ENCODE measurements at places on chromosomes 3 and 15. TPM values are rescaled to one million over a fixed set of nuclear protein-coding genes. Genes with fewer than 3 reads are reported as not detected.

- no peak overlapping the region for H3K27ac ChIP-seq
- no peak overlapping the region for H3K4me3 ChIP-seq
- H3K27me3 ChIP-seq: no peaks in the 10 kb centered on the region
- H3K4me1 ChIP-seq: no peaks in the 10 kb centered on the region
- no peaks in the 10 kb centered on the region for H3K36me3 ChIP-seq
Observed at GRCh38 chr3:54760201-54760600, 167.7 kb downstream of the LRTM1 start.

DNA sequence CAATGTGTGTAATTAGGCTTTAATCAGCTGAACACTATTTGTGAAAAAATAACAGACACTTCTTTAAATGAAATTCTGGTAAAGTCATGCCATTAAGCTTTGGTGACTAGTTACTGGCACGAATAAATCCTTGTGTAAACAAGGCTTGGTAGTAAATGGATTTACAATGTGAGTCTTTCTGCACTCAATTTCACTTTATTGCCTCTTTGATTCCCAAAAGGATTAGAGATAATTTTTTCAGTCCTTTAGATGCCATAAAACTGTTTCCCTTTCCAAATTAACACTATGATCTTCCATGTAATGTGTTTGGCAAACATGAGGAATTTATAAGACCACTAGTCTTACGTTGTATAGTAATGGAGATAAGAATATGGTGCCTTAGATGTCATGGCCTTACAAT, 339.5 kb upstream of the DNAJC19 start:
- no peaks in the 10 kb centered on the region for H3K36me3 ChIP-seq
- H3K27ac ChIP-seq: no peak overlapping the region
- DNase-seq: no peak
- no peak overlapping the region for H3K4me3 ChIP-seq

DNA sequence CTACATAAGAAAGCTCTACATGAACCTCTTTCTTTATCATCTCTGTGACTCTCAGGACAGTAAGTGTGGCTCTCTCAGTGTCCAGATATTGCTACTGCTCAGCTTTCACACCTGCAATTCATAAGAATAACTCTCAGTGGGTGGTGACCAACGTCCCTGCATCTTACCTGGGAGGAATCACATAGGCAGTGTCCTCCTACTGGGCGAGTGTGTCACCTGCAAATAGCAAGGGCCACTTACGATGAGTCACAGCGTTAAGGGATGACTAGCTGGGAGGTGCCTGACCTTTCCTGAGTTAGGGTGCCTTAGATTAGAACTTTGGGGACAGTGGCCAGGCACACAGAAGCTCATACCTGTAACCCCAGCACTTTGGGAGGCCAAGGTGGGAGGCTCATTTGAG, 90.8 kb upstream of the C3orf80 start:
- no peaks in the 10 kb centered on the region for H3K36me3 ChIP-seq
- peak; percentile 9 for DNase-seq
- no peak overlapping the region for H3K27ac ChIP-seq
- no peak overlapping the region for H3K4me3 ChIP-seq

DNA sequence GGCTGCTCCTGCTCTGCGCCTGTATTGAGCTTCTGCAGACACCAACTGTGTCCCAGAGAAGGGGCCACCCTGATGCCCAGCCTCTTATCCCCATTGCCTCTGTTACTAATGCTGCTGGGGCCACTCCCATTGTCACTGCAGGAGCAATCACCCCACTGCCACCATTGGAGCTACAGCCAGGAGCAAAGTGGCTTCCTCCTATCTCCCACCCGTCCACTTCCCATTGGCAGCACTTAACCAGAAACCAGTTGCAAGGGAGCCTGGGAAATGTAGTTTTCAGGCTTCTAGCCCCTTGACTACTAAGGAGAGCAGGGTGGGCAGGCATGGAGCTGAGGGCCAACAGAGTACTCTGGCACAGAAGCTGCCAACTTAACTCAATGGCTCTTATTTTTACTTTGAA, 55.9 kb upstream of the KLF13 start:
- no peaks in the 10 kb centered on the region for H3K36me3 ChIP-seq
- no peak overlapping the region for H3K4me3 ChIP-seq
- peak; percentile 37 for DNase-seq
- peaks cover 6% of the 10 kb centered on the region for H3K4me1 ChIP-seq
- H3K27ac ChIP-seq: no peak overlapping the region

GRCh38 chr3:30331519-30331918, 274.9 kb upstream of the TGFBR2 start:
- no peaks in the 10 kb centered on the region for H3K36me3 ChIP-seq
- H3K27me3 ChIP-seq: no peaks in the 10 kb centered on the region
- H3K4me3 ChIP-seq: no peak overlapping the region
- DNase-seq: no peak

- H3K27me3 ChIP-seq: no peaks in the 10 kb centered on the region
- H3K4me1 ChIP-seq: no peaks in the 10 kb centered on the region
- H3K27ac ChIP-seq: no peak overlapping the region
- peak; percentile 59 for DNase-seq
- H3K36me3 ChIP-seq: no peaks in the 10 kb centered on the region
Observed at GRCh38 chr3:131794766-131795388, 239.9 kb downstream of the CPNE4 start.

GRCh38 chr3:84510007-84510406, 448.8 kb upstream of the CADM2 start:
- H3K27me3 ChIP-seq: no peaks in the 10 kb centered on the region
- no peak for DNase-seq

GRCh38 chr3:174322789-174323188, 536.3 kb upstream of the NAALADL2 start:
- no peak overlapping the region for H3K27ac ChIP-seq
- H3K36me3 ChIP-seq: no peaks in the 10 kb centered on the region

GRCh38 chr15:34609102-34610057, 25.9 kb upstream of the GOLGA8B start:
- no peaks in the 10 kb centered on the region for H3K27me3 ChIP-seq
- H3K27ac ChIP-seq: no peak overlapping the region
- no peak for DNase-seq
- H3K4me1 ChIP-seq: no peaks in the 10 kb centered on the region
- H3K36me3 ChIP-seq: no peaks in the 10 kb centered on the region

GRCh38 chr15:31358163-31358562, 31.5 kb downstream of the KLF13 start:
- peaks cover 5% of the 10 kb centered on the region for H3K4me1 ChIP-seq
- H3K27ac ChIP-seq: no peak overlapping the region
- peaks cover 2% of the 10 kb centered on the region for H3K36me3 ChIP-seq
- no peak overlapping the region for H3K4me3 ChIP-seq
- no peaks in the 10 kb centered on the region for H3K27me3 ChIP-seq

- no peaks in the 10 kb centered on the region for H3K4me1 ChIP-seq
- no peak overlapping the region for H3K4me3 ChIP-seq
- H3K27me3 ChIP-seq: no peaks in the 10 kb centered on the region
- no peaks in the 10 kb centered on the region for H3K36me3 ChIP-seq
- DNase-seq: no peak
- no peak overlapping the region for H3K27ac ChIP-seq
Observed at GRCh38 chr15:78570710-78571109, 5.4 kb downstream of the CHRNA5 start.

DNA sequence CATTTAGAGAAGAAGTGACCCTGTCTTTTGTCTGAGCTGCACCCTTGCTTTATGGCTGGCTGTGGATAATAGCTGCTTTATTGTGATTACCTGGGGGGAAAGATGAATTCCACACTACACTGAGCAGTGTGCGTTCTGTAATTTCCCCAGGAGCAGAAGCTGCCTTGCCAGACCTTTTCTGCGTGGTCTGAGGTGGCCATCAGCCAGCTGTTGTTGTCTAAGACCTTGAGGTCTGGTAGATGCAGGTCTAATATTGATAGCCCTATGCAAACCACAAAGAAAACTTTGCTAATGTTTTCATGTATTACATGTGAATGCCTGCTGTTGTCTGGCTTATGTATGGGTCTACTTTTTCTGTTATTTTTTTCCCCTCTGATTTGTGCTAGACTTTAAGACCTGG, 144.6 kb downstream of the THSD4 start:
- no peaks in the 10 kb centered on the region for H3K4me1 ChIP-seq
- H3K36me3 ChIP-seq: no peaks in the 10 kb centered on the region
- no peak overlapping the region for H3K27ac ChIP-seq
- no peak overlapping the region for H3K4me3 ChIP-seq
- no peaks in the 10 kb centered on the region for H3K27me3 ChIP-seq
- DNase-seq: no peak

DNA sequence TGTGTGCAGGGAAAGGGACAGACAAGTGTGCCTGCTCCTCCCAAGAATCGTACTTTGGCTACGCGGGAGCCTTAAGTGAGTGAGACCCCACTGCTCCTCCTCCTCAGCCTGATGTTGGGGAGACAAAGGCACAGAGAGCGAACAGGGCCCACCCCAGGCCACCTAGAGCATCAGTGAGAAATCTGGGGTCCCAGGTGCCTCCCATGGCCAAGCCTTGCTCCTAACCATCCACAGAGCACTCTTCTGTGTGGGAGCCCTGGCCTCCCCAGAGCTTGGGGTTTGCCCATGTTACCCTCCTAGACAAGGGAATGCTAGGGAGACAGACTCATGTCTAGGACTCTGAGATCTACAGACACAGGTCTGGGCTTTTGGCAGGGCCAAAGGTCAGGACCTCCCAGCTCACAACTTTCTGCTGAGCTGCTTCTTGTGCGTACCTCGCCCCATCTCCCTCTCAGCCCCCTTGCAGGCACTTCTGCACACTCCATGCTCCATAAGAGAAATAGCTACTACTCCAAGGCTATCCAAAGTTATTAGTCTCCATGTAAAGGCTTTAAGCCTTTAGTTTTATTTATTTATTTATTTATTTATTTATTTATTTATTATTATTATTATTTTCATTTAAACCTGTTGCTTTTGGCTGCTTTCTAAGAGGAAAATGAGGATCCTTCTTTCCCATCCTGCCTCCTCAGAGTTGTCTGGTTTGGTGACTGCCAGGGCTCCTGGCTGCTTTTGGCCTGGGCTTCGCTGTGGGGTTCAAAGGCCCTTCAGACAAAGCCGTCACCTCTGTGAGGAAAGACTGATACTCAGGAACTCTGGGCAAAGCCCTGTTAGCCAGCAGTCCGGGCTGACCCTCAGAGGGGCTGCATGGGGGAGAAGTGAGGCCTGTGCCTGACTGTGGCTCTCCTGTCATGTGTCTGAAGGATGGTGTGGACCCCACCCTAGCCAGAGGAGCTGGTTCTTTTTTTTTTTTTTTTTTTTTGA, 32.8 kb upstream of the TOPBP1 start:
- no peaks in the 10 kb centered on the region for H3K36me3 ChIP-seq
- no peak overlapping the region for H3K4me3 ChIP-seq
- no peaks in the 10 kb centered on the region for H3K4me1 ChIP-seq
- H3K27me3 ChIP-seq: no peaks in the 10 kb centered on the region
- no peak overlapping the region for H3K27ac ChIP-seq
- DNase-seq: no peak

DNA sequence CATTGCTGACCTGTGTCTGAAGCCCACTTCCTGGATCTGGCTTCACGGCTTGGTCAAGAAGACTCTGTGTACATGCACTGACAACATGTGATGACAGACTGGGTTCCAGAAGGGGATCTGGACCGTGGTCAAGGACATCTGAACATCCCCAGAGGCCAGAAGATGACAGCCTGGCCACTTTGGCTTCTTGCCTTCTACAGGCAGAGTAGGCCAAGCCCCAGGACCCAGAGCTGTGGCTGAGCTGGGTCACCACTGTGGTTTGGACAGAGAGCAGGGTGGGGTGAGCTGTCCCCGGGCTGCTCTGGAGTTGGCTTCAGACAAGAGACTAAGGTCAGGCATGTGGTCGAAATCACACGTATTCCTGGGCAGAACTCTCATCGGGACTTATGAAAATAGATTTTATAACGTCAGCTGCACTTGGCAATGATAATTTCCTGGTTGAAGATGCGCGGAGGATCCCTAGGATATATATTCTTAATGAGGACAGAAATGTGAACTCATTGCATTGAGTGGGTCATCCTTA, 114.1 kb upstream of the FRMD4B start:
- H3K27ac ChIP-seq: no peak overlapping the region
- H3K27me3 ChIP-seq: no peaks in the 10 kb centered on the region
- H3K4me3 ChIP-seq: no peak overlapping the region
- H3K4me1 ChIP-seq: no peaks in the 10 kb centered on the region

DNA sequence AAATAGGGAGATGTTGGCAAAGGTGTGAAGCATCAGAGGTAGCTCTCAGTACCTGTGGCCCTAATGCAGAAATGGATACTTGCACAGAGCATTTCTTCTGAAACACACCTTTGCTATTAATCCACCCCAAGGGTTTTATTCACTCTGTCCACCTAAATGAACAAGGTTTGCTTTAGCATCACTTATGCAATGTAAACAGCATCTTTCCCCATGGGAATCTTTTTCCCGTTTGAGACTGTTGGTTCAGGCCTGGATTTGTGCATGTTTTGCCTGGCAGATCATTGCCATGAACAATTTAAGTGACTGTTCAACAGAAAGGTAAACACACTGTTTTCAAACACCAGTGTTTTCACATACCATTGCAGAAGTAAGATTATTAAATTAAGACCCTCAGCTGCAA, 508.3 kb downstream of the SOX2 start:
- no peak overlapping the region for H3K4me3 ChIP-seq
- no peak for DNase-seq
- H3K27ac ChIP-seq: no peak overlapping the region
- H3K36me3 ChIP-seq: no peaks in the 10 kb centered on the region
- peaks cover 3% of the 10 kb centered on the region for H3K4me1 ChIP-seq

DNA sequence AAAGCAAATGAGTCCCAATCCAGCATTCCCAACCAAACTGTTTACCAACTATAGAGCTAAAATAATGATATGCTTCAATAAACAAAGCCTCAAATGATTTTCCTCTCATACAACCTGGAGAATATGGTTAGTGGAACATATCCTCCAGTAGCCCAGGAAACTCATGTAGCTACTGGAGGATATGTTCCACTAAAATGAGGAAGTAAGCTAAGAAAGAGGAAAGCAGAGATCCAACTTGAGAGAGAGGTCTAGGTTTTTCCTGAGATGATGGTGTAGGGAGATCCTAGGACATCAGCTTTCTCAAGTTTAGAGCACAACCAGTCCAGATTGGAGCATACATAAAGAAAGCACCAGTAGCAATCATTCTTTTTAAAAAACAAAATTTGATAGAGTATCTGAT, 44.6 kb upstream of the SLC4A7 start:
- no peak for DNase-seq
- H3K36me3 ChIP-seq: no peaks in the 10 kb centered on the region
- no peak overlapping the region for H3K27ac ChIP-seq

- H3K27me3 ChIP-seq: no peaks in the 10 kb centered on the region
- H3K4me1 ChIP-seq: no peaks in the 10 kb centered on the region
- DNase-seq: no peak
- H3K4me3 ChIP-seq: no peak overlapping the region
Observed at GRCh38 chr3:186998937-186999368, 68.6 kb downstream of the ST6GAL1 start.

- H3K4me1 ChIP-seq: no peaks in the 10 kb centered on the region
- no peak overlapping the region for H3K27ac ChIP-seq
- no peak overlapping the region for H3K4me3 ChIP-seq
Observed at GRCh38 chr3:148379763-148380382, 317.8 kb upstream of the AGTR1 start.

Gene GXYLT2
- 3.4 TPM for total RNA-seq

Gene MEF2A
- 19.6 TPM for total RNA-seq

Gene C3orf70
- 11.2 TPM for total RNA-seq

Gene STOML1
- total RNA-seq: 7.6 TPM

Gene FGF12
- total RNA-seq: 0.41 TPM

Gene ZNF80
- not detected for total RNA-seq

Gene GUCA1C
- total RNA-seq: not detected

Measured in Caco-2 (cell line).